CD4-positive, alpha-beta T cell treated with Interleukin-4 for 1 hour (primary cell): ENCODE measurements at places on chromosomes 5 and 9.

- no peak for DNase-seq
Observed at GRCh38 chr5:106825374-106825773, 845.4 kb downstream of the EFNA5 start.

GRCh38 chr5:3364941-3365340 lies 230.7 kb upstream of the IRX1 start:
- DNase-seq = no peak

DNA sequence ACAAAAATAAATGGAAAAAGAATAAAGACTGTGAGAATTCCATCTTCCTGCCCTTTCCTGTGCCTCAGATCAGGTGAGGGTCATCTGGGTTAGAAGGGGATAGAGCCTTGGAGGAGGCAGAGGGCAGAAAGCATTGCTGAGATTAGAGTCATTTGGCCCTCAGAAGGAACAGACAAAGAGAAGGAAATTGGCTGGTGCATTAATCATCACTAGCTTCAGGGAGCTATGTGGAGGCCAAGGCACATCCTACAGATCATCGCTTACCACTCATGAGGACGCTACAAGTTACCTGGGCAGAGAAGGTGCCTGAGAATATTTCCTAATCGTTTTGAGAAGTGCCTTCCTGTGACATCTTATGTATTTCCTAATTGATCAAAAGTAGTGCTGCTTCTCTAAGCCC lies 74.5 kb downstream of the C7 start:
- DNase-seq = no peak

GRCh38 chr5:179886190-179886911 lies 21.3 kb downstream of the TBC1D9B start:
- no peak for DNase-seq

- no peak for DNase-seq
Observed at GRCh38 chr5:1032551-1033027, 24.0 kb downstream of the NKD2 start.

DNA sequence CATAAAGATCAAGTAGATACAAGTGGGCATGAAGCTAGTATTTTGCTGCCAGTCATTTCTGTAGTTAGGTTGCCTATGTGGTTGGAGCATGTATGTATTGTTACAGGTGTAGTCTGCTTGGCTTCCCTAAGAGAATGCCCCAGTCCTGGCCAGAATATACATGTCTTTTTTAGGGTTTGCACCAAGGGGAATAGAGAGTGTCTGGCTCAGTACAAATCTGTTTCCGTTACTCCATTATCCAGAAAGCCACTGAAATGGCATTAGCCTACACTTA lies 23.2 kb downstream of the TGFBR1 start:
- no peak for DNase-seq

GRCh38 chr5:122404018-122404417 lies 92.0 kb downstream of the SNCAIP start:
- DNase-seq = no peak
